Activated B cell treated with CpG ODN at 0.5 μM for 24 hours (primary cell): ENCODE measurements at places on chromosomes 7 and 10.

DNA sequence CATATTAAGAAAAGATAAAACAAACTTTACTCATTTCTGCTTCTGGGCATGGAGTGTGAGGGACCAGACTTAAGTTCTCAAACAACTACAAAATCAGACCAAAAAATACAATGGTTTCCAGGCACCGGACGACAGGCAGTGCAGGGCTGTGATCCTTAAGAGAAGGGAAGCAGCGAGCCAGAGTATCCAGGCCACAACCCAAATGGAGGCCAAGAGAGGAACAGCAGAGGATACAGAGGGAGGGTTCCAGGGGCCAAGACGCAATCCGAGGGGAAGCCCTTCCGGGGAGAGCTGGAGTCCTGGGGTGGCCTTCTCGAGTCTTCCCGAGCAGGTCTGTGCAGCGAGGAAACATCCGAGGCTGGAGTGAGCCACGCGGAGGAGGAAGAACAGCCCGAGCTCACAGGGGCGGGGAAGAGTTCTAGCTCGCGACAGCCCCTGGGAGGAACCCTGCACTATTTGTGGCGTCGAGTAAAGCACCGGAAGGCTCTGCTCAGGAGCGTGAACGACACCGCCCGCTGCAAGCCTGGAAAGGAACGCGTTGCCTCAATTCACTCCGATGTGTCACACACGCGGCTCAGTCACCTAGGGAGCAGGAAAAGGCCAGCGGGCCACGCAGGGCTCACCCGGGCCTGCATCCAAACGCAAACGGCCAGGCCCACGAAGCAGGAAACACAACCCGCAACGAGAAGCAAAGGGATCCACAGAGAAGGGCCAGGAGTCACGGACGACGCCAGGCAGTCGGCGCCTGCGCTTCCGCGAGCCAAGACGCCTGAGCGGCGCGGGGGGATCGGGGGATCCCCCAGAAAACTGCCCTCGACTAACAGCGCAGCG is 933 bp upstream of the RNF32 start:
- H3K27me3 ChIP-seq, result no peaks in the 10 kb centered on the region
- H3K36me3 ChIP-seq, result peaks cover 7% of the 10 kb centered on the region
- peaks cover 29% of the 10 kb centered on the region for H3K4me1 ChIP-seq
- peak overlapping the region; percentile 92 for H3K4me3 ChIP-seq

DNA sequence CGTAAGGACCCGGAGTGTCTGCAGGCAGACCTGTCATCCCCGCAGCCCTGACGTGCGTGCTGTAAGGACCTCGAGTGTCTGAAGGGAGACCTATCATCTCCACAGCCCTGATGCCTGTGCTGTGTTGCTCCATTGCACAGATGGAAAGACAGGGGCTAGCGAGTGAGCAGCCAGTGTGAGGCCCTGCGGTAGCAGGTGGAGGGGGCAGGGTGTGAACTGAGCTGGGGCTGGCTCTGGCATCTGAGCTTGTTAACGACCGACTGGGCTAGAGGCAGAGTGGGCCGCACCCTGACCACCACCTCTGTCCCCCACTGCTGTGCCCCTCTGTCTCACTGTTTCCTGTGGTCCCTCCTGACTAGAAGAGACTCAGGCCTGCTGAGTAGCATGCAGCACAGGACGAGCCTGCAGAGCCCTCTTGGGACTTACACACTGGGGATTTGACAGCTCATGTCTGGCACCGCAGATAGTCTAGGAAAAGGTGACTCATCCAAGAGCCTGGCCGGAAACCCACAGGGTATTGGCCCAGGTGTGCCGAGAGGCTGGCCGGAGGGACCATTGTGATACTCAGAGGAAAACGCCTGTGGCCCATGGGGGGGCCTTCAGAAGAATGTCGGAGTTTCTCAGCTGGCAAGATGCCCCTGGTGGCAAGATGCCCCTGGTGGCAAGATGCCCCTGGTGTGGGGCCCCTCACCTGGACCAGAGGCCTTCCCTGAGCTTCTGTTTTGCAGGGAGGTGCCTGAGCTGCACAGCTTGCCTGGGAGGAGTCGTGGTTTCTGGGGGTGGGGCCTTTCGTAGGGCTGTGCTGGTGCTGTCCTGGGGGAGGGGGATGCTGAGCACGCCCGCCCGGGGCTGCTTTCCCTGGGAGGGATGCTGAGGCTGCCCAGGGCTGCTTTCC is 34.3 kb downstream of the INPP5A start:
- DNase-seq, result peak; percentile 78
- H3K36me3 ChIP-seq, result peaks cover 4% of the 10 kb centered on the region
- no peak overlapping the region for H3K27ac ChIP-seq
- H3K27me3 ChIP-seq, result no peaks in the 10 kb centered on the region

GRCh38 chr10:13000431-13000830 is 1.1 kb downstream of the CCDC3 start:
- DNase-seq, result no peak
- peaks cover 6% of the 10 kb centered on the region for H3K4me1 ChIP-seq
- H3K27ac ChIP-seq, result no peak overlapping the region

DNA sequence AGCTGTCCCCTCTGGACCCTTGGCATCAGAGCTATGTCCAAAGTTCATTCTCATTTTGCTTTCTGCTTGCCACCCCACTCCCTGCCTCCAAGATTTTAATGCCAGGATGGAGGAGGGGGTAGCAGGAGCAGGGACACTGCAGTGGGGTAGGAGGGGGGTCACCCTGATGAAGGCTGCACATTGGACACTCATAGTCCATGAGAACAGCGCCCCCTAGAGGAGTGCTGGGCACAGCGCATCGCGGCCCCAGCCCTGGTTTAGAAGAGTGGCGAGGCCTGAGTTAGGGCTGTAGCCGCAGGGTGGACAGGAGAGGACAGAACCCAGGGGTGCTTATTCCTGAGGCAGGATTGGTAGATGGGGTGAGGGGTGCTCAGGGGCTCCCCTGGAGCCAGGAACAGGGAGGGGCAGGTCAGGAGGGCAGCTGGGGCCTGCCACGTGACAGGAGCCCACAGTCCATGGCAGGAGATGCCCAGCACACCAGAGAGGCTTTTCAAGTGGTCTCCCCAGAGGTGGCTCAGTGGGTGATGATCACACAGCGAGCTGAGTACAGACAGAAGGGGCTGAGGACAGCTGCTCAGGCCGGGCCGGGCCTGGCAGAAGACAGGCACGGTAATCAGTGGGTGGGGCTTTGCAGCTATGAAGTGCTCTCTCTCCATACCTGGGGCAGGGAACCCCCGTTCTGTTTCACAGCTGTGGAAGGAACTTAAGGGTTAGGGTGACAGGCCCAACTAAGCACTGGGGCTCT is 71.4 kb downstream of the NEURL1 start:
- no peak overlapping the region for H3K4me3 ChIP-seq
- no peak for DNase-seq
- H3K27me3 ChIP-seq, result peaks cover 5% of the 10 kb centered on the region
- no peak overlapping the region for H3K27ac ChIP-seq

DNA sequence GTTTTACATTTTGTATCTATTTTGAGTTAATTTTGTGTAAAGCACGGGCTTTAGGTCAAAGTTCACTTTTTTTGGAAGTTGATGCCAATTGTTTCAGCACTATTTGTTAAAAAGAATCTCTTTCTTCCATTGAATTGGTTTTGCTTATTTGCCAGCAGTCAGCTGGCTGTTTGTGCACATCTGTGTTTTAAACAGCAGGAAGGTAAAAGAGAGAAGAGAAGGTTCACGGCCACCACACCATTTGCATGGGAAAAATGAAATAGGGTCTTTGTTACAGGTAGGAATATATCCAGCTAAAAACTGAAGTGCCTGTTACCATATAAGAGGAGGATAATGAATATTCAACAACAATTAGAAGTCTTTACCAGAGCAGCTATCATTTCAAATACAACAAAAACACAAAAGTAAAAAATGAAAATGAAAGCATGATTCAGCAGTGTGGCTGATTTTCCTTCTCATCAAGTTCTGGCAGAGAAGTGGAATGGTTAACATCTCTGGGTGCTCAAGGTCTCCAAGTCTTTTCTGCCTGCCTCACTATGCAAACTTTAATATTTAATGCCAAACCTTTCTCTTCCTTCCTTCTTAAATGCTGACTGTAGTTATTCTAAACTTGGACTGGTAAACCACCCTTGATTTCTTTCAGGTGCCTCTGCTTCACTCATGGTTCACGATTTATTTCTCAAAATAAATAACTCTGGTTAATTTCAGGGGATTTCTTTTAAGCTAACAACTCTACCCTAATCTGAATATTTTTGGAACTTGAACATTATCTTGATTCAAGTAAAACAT is 841.5 kb downstream of the GRM8 start:
- no peaks in the 10 kb centered on the region for H3K27me3 ChIP-seq
- DNase-seq, result no peak
- no peaks in the 10 kb centered on the region for H3K4me1 ChIP-seq
- H3K4me3 ChIP-seq, result no peak overlapping the region

DNA sequence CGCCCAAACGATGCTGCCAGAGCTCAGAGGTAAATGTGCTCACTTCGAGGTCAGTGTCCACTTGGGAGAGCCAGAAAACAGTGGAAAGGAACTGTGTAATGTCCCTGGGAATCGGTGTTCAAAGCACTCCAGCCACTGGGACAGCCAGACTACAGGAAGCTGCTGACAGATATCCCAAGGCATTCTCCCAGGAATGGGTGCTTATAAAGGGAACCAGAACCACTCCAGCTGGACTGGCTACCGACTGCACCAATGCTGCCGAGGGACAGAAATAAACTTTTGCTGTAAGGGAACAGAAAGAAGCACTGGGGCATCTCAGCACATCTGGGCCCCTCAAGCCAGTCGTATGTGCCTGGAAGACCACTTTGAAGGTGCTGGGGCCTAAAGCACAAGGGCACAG is 76.7 kb downstream of the ATXN7L1 start:
- DNase-seq, result no peak
- no peaks in the 10 kb centered on the region for H3K27me3 ChIP-seq
- no peak overlapping the region for H3K4me3 ChIP-seq
- no peaks in the 10 kb centered on the region for H3K36me3 ChIP-seq

DNA sequence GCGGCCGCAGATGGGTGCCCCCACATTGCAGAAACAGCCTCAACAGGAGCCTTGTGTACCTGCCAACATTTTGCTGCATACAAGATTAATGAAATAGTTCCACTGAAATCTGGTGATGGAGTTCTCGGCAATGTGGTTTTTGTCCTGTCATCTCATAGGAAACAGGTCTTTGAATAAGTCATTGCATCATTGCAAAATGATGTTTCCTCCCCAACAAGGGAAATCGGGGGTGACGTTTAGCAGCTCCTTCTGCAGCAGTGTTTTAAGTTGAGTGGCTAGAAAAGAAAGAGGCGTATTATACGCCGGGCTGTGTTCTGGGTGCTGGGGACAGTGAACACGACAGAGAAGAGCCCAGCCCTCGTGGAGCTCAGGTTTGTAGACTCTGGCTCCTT is 177.0 kb downstream of the PRKAG2 start:
- H3K36me3 ChIP-seq, result peaks cover 17% of the 10 kb centered on the region
- peaks cover 10% of the 10 kb centered on the region for H3K4me1 ChIP-seq
- no peak overlapping the region for H3K27ac ChIP-seq
- no peak for DNase-seq

GRCh38 chr7:16026253-16027020 is 340.0 kb upstream of the MEOX2 start:
- no peak for DNase-seq
- H3K4me1 ChIP-seq, result no peaks in the 10 kb centered on the region
- H3K27me3 ChIP-seq, result no peaks in the 10 kb centered on the region

DNA sequence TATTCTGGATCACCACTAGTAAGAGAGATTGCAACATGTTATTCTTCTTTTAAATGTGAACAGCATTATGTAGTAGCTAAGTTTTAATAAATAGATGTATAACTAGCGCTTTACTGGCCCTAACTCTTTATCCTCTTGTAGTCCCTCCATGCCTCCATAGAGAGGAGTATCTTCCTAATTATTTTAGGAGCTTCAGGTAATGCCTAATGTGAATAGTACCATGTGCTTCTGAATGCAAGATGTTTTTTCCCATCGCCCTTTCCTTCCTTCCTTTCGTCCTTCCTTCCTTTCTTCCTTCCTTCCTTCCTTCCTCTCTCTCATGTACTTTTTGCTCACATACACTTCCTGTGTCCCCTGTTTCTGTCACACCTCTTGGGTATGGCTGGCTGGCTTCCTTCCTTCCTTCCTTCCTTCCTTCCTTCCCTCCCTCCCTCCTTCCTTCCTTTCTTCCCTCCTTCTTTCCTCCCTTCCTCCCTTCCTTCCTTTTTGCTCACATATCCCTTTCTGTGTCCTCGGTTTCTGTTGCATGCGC is 290.7 kb downstream of the HDAC9 start:
- H3K36me3 ChIP-seq, result peaks cover 2% of the 10 kb centered on the region
- DNase-seq, result no peak
- H3K27ac ChIP-seq, result no peak overlapping the region
- no peak overlapping the region for H3K4me3 ChIP-seq
- H3K4me1 ChIP-seq, result no peaks in the 10 kb centered on the region
- no peaks in the 10 kb centered on the region for H3K27me3 ChIP-seq
